ENCODE measurements at places on chromosomes 2 and 18.

DNA sequence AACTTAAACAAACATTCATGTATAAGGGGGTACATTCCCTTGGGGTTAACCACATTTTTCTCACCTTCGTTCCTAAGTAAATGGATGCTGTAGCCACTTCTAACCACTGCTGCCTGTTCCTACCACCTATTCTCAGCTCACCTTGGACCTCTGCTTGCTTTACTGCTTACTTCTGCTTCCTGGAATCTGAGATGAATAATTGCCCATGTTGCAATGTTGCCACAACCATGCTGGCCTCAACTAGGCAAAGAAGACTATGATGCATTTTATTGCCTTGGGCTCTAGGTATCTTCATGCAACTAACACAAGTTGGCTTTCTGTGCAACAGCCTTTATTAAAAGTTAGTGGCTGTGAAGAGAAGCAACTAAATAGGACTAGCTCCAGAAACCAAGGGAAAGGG is 106.3 kb upstream of the TCF4 start:
- DNase-seq = no peak

DNA sequence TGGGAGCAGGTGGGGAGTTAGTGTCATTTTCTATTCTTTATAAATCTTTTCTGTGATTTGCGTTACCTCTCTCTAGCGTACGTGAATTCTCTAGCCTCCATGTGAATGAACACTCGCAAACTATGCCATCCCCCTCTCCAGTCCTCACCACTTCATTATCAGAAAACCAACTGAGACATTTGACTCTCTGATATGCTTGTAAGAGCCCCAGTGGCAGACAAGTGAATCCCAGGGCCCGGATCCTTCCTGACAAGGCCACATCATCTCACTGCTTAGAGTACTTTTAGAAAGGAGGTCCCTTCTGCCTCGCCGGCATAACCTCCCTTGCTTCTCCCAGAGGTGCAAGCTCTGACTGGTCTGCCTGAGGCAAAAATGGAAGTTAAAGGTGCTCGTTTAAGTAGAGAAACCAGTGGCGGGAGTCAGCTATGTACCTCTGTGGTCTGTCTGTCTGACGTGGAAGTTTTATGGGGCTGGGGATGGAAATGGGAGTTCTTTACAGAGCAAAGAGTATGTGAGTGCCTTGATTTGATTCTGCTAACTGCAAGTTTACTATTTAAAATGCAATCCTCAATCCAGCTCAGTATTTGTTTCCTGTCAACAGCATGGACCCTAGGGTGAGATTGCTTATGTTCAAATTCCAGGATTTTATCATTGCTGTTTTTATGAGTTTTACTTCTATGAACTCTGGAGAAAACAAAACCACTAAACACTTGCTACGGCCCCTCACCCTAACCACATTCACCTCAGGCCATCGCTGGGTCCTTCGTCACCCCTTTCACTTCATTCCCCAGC is 114.9 kb upstream of the MSTN start:
- no peak for DNase-seq

GRCh38 chr2:121596221-121597080 is 52.8 kb downstream of the CLASP1 start:
- peak; percentile 69 for DNase-seq

- DNase-seq = peak; percentile 13
These were observed 286.5 kb downstream of the LPIN1 start for GRCh38 chr2:12032975-12033374.

DNA sequence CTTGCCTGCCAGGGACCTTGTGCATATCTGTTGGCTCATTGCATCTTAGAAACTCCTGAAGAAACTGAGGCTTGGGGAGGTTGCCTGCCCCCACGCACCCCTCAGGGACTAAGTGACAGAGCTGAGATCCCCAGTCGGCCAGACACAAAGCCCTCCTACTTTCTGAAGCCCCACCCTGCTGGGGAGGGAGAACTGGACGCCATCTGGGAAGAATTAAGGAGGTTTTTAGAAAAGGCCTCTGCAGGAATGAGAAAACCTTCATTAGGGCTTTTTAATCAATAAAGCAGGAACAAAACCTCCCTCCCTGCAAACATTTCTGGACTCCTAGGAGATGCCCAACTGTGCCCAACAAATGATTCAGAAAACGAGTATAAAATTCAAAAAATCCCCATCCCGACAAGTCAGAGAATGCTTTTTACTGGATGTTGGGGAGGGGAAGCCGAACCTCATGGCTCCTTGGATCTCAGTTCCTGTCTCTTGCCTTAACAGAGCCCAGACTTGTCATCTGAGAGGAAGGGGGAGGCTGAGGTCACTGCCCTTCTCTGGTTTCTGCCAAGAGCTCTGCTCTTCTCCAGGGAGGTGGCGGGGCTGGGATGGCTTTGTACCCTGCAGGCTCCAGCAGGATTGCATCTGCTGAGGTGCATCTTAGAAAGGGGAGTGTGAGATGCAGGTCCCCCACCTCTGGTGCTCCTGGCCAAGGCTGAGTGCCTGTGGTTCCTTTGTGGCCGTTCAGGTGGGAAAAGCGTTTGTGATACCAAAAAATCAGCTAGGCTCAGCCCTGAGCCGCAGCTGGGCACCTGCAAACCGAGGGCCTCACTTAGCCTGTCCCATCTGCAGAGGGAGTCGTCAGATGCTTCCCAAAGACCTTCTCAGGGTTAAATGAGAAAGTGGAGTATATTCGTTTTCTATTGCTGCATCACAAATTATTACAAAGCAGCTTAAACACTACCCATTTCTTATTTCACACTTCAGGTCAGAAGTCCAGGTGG is 142.4 kb downstream of the ZFP36L2 start:
- peak; percentile 87 for DNase-seq

GRCh38 chr2:102615620-102616436 is 3.5 kb upstream of the SLC9A2 start:
- peak; percentile 57 for DNase-seq

GRCh38 chr2:10935366-10935918 is 23.7 kb downstream of the KCNF1 start:
- no peak for DNase-seq

DNA sequence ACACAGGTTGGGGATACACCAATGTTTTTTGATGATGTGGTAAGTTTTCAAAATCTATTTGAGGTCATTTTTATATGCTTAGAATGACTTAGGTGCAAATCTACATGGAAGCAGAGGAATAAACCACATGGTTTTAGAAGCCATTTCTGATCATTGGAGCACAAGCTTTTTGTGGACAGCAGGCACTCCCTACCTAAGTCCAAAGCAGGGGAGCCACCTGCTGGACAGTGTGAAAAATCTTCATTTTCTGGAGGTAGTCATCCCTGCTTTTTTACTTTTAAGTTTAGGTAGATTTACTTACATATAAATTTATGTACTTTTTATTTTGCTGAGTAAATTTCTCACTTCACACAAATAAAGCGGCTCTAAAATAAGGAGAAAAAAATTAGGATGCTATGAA is 323.2 kb downstream of the PLCL1 start:
- peak; percentile 64 for DNase-seq

DNA sequence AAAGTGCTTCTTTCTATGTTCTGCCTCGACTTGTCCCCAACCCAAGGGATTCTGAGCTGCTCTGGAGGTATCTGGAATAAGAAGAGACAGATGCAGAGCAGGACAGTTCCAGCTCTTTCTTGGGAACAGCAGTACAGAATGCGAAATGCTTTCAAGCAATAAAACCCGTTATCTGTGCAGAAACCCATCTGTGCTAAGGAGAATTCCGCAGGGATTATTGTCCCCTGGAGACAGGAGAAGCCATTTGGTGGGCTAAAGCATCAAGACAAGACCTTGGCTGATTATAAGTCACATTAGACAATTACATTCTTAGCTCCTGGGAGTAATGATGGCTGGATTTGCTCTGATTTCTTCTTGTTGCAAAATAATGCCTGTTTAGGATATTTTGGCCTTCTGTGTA is 185.4 kb upstream of the GLI2 start:
- DNase-seq = no peak

GRCh38 chr18:64566456-64566855 is 417.6 kb upstream of the LINC00305 start:
- DNase-seq = no peak

DNA sequence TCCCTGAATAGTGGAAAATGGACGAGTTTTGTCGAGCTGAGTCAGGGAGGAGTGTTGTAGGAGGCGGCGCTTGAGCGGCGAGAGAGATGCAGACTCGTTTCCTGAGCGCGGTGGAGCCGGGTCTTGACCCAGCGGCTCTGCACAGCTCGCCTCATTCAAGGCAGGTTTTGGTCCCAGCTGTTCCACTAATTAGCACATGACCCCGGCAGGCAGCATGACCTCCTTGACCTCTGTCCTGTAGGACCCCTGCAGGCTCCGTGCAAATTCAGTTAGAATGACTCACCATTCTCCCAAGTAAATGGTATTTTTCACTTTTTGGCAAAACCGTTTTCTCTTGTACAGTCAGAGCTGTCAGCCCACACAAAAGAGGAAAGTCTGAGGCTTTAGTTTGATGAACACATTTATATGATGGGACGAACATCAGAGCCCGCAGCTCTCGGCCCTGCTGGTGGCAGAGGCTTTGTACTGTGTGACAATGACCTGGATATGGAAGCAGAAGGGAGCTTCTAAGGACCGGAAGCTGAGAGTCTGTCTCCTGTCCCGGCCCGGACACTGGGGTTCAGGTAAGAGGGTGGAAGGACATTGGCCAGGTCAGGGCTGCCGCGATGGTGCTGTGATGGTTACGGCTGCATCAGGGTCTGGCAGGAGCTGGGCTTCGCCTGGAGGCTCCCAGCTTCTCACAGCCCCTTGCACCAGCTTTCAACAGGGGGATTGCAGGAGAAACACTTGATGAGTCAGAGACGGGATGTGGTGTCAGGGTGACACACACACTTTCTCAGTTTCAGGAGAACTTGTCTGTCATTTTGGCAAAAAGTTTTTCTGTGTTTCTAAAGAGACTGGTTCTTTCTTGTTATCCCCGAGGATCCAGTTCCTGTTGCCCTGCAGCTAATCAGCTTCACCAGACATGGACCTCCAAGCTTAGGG is 29.9 kb upstream of the ALKAL2 start:
- peak; percentile 64 for DNase-seq

- no peak for DNase-seq
These were observed 239.0 kb downstream of the PHLPP1 start for GRCh38 chr18:62954366-62954765.

GRCh38 chr2:230877759-230878598 is 13.2 kb downstream of the ITM2C start:
- no peak for DNase-seq

GRCh38 chr18:10454681-10455557 is 484 bp downstream of the APCDD1 start:
- DNase-seq = no peak

DNA sequence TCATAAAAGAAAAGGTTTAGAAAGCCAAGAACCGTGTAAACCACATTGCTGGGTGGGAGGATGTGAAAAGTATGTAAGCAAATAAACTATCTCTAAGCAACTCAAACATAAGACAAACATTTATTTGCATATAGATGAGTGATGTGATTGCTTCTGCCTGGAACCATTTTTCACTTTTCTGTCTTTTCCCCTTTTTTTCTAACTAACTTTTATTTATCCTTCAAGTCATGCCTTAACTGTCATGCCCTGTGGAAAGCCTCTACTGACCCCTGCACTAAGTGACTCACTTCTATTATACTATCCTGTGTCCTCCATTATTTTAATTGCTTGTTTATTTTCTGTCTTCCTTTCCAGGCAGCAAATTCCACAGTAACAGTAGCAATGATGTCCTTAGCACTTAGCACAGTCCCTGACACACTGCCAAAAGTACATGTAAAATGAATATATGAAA is 87.5 kb upstream of the CTAGE1 start:
- no peak for DNase-seq

- no peak for DNase-seq
These were observed 862.2 kb upstream of the DDX18 start for GRCh38 chr2:116952254-116952653.

DNA sequence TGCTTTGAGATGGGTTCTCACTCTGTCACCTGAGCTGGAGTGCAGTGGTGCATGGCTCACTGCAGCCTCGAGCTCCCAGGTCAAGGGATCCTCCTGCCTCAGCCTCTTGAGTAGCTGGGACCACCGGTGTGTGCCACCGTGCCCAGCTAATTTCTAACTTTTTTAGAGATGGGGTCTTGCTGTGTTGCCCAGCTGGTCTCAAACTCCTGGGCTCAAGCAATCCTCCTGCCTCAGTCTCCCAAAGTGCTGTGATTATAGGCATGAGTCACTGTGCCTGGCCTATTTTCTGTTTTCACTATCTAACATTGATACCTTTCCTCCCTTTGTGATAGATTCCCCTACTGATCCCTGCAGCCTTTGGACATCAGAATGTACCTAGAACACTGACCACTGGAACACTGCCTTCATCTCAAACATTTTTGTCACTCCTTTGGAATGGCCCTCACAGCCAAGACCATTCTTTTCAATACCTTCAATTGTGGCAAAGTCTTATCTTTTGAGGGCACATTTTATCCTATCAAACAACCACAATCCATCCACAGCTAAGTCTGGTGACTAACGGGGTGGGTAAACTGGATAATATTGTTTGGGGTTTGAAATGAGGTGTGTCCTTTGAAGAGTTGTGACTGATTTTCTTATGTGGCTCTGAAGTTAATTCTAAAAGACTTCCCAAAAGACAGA is 43.7 kb downstream of the EPAS1 start:
- DNase-seq = no peak

GRCh38 chr18:62438402-62438801 is 84.4 kb upstream of the ZCCHC2 start:
- DNase-seq = no peak

DNA sequence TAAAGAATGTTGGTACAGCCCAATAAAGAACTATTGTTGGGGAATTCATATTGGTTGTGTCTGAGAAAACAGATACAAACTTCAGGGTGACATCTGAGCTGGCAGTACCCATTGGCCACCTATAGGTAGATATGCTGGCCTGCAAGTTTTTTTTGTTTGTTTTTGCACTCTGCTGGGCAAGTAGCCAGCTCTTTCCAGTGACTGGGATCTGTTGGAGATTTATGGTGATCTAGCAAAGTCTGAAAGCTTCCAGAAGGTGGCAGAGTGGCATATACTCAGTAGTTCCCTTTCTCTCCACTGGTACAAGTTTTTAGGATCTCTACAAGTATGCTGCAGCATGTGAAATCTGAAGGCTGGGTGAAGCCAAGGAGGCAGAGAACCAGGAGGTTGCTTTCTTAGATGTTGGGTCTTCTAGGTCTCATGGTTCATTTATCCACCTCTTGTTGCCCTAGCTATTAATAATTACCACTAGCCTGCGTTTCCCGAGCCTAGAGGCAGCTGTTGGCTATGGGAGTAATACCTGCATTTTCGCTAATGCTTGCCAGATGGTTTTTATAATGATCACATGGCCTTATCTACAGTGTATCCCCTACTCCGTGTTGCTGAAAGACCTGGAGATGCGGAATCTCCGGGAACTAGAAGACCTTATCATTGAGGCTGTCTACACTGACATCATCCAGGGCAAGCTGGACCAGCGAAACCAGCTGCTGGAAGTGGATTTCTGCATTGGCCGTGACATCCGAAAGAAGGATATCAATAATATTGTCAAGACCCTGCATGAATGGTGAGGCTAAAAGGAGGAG is 9.5 kb downstream of the COPS7B start:
- peak; percentile 50 for DNase-seq

GRCh38 chr2:95382192-95382591 is 20.3 kb upstream of the FAHD2A start:
- DNase-seq = no peak

Measured in fibroblast of skin of abdomen (primary cell).